RWPE2 (cell line): ENCODE measurements at places on chromosomes 7 and 10.

GRCh38 chr7:20438694-20439376, 108.1 kb downstream of the ITGB8 start:
- no peak for DNase-seq

- peak; percentile 58 for DNase-seq
These were observed 1.9 kb downstream of the GRID1 start for GRCh38 chr10:86364491-86365345.

GRCh38 chr10:89479771-89480446, 55.5 kb downstream of the SLC16A12 start:
- no peak for DNase-seq

- DNase-seq, result no peak
These were observed 15.8 kb upstream of the BNIP3 start for GRCh38 chr10:131997366-131998049.

DNA sequence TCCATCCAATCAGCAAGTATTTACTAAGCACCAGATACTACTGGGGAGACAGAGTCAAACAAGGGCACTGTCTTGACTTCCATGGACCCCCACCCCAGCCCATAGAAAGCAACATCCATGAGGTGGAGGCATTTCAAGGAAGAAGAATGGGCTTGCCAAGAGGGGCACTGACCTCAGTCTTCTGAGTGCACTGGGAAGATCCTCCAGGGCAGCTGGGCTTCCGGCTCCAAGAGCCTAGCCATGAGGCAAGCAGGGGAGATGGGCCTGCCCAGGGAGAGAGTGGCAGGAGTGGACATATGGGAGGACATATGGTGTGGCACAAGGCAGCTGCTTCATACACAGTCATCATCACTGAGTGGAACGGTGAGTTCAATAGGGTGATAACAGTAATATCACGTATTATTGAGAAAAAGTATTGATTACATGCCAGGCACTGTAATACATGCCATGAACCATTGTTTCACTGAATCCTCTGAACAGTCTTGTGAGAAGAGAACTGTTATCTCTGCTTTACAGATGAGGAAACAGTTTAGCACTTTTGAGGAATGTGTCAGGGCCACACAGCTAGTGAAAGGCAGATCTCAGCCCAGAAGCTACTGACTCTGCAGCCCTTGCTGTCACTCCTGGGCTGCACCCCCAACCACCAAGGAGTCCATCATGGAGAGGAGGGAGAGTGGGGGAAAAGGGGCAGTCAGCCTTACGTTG, 331.7 kb upstream of the ZMIZ1 start:
- DNase-seq, result no peak

DNA sequence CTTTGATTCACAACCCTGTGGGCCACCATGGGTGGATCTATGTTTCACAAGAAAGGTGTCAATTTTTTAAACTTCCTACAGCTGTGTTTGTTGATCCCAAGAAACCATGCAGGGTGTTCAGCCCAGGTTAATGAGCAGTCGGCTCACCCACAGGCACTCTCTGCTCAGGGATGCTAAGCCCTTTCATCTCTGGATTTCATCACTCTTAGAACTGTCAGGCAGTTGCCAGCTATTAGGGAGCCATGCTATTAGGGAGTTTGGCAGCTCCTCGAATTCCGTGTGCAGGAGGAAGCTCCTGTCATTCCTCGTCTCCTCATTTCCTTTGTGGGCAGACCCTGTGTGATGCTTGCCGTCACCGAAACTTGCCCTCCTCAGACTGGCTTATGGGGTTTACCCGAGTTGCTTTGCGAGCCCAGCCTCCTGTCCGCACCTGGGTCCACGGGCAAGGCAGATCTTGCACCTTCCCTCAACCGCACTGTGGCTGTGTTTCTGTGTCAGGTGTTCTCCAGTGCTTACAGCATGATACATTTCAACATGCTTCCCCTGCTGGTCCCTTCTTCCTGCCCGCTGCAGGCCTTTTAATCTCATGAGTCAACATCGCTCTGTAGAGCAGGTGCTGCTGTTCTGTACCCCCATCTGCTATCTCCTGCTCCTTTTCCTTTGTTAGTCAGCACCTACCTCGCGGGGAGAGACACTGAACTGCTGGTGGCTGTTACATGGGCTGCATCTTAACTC, 509.8 kb downstream of the SUGCT start:
- DNase-seq, result no peak

DNA sequence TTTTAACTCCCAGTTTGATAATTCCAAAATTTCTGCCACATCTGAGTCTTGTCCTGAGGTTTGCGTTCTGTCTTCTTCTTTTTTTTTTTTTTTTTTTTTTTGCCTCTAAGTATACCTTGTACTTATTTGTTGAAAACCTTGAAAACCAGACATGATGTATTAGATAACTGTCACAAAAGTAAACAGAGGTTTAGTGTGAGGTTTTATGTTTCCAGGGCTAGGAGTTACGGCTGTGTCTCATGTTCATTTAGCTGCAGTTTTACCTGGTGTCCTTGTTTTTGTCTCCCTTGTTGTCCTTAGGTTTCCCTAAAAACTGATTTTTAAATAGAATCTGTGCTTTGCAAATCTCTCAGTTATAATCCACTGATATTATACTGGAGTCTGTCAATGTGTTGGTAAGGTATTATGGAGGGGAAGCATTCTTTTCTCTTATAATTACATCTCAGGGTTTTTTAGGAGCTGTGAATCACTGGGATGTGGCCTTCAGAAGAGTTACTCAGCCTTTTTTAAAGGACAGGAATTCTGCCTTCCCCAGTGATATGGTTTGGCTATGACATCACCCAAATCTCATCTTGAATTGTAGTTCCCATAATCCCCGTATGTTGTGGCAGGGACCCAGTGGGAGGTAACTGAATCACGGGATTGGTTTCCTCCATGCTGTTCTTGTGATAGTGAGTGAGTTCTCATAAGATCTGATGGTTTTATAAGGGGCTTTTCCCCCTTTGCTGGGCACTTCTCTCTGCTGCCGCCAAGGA, 95.0 kb downstream of the CDCA7L start:
- DNase-seq, result no peak
